ENCODE measurements at places on chromosomes 11 and 22. TPM values are rescaled to one million over a fixed set of nuclear protein-coding genes. Genes with fewer than 3 reads are reported as not detected.

The BACE1-AS gene
- total RNA-seq, result 3.0 TPM

The PGR gene
- not detected for total RNA-seq

The STARD10 gene
- total RNA-seq, result 11.9 TPM

GRCh38 chr22:21972293-21972779 is 10.3 kb downstream of the TOP3B start:
- DNase-seq, result peak; percentile 60

The KRTAP5-10 gene
- total RNA-seq, result not detected

- DNase-seq, result no peak
These were observed 48.6 kb downstream of the PISD start for GRCh38 chr22:31613286-31613903.

The NXF1 gene
- 44.6 TPM for total RNA-seq

GRCh38 chr11:82673631-82674030 is 60.0 kb downstream of the FAM181B start:
- DNase-seq, result no peak

The PRRG4 gene
- 0.19 TPM for total RNA-seq

GRCh38 chr11:116791002-116791812 is 472 bp downstream of the APOA5 start:
- peak; percentile 84 for DNase-seq

The SHISAL1 gene
- not detected for total RNA-seq

DNA sequence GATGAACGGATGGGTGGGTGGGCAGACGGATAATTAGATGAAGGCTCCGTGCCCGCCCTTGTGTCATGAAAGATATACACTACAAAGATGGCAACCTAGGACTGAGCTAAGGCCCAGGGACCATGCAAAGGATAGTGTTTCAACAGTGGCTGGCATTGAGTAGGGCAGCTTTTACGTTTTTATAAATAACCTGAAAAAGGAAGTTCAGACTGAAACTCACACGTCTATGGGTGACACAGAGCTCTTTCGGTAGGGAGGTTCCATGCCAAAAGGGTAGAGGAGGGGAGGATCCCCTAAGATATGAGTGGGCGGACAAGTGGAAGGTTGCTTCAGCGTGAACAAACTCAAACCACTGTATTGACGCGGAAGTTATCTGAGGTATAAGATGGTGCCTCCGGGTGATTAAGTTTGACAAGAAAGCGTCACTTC is 90.5 kb downstream of the UBASH3B start:
- peak; percentile 87 for DNase-seq

The MRPL23 gene
- total RNA-seq, result 127 TPM

GRCh38 chr11:122113836-122114825 is 1.9 kb downstream of the BLID start:
- DNase-seq, result no peak

Data from activated naive CD4-positive, alpha-beta T cell treated with anti-CD3 and anti-CD28 coated beads for 36 hours (primary cell).